ENCODE measurements at places on chromosomes 13 and 19.

DNA sequence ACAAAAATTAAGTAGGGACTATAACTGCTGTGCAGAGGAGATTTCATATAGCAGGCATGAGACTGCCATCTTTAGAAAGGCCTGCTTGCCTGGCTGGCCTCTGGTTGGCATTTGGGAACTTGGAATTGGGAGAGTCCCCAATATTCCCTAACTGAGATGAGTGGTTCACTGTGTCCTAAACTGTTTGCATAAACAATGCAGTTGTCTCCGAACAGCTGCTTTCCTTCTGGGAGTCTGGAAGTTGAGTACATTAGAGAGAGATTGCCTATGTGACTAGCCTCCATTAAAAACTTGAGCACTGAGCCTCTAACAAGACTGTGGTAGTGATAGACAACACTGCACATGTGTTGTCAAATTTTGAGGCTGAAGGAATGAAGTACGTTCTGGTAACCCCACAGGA is 47.4 kb downstream of the STOML3 start:
- no peak for DNase-seq

GRCh38 chr19:44712864-44713515 is 14.0 kb downstream of the CEACAM16 start:
- no peak for DNase-seq

- DNase-seq: no peak
These were observed 2.5 kb downstream of the BSG start for GRCh38 chr19:574658-575526.

DNA sequence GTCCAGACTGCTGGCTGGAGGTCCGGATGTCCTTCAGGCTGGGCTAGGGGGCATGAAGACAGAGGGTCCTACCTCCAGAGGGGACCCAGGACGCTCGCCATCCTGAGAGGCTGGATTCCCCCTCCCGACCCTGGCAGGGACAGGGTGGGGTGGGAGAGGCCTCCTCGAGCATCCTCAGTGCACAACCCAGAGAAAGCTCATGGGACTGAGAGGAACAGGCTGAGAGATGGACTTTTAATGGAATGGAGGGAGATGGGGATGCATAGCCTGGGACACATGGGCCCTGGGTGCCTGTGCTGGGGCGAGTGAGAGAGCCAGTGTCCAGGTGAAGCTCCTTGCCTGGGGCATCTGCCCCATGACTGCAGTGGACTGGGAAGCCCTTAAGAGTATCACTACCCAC is 3.1 kb downstream of the ACTL9 start:
- DNase-seq: no peak

GRCh38 chr13:18949970-18950369 is 231.7 kb downstream of the TUBA3C start:
- no peak for DNase-seq

- peak; percentile 35 for DNase-seq
These were observed 17.2 kb upstream of the ZBTB7A start for GRCh38 chr19:4083677-4084546.

- DNase-seq: no peak
These were observed 52.0 kb downstream of the TDRD3 start for GRCh38 chr13:60448907-60449510.

- no peak for DNase-seq
These were observed 800.7 kb upstream of the SLITRK5 start for GRCh38 chr13:86870444-86870843.

- no peak for DNase-seq
These were observed 1498.8 kb downstream of the SLITRK5 start for GRCh38 chr13:89169951-89170350.

- DNase-seq: no peak
These were observed 10.3 kb downstream of the CELF5 start for GRCh38 chr19:3234800-3235199.
